ENCODE measurements at places on chromosomes 3 and 15.

GRCh38 chr3:112561484-112561733 is 353 bp downstream of the ATG3 start:
- DNase-seq = no peak

GRCh38 chr15:75179746-75180140 is 21.9 kb upstream of the C15orf39 start:
- no peak for DNase-seq

- no peak for DNase-seq
These were observed 23.7 kb downstream of the APH1B start for GRCh38 chr15:63301088-63301487.

- DNase-seq = no peak
These were observed 704.1 kb upstream of the CFAP20DC start for GRCh38 chr3:59753808-59754450.

DNA sequence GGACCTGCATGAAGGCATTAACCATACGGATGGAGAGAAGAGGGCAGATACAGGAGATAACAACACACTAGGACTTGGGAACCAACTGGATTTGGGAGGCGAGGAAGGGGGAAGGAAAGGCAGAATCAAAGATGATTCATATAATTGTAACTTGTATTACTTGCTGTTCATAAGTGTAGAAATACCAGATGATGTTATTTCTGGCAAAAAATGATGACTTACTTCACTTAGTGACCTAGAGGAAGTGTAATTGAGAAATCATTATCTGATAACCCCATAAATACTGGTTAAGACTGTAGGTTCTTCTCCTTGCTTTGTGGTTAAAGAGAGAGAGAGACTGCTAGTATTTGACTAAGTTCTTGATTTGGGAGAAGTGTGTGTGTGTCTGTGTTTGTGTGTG is 50.5 kb upstream of the GK5 start:
- no peak for DNase-seq

GRCh38 chr15:31439328-31439727 is 112.7 kb downstream of the KLF13 start:
- peak; percentile 52 for DNase-seq

DNA sequence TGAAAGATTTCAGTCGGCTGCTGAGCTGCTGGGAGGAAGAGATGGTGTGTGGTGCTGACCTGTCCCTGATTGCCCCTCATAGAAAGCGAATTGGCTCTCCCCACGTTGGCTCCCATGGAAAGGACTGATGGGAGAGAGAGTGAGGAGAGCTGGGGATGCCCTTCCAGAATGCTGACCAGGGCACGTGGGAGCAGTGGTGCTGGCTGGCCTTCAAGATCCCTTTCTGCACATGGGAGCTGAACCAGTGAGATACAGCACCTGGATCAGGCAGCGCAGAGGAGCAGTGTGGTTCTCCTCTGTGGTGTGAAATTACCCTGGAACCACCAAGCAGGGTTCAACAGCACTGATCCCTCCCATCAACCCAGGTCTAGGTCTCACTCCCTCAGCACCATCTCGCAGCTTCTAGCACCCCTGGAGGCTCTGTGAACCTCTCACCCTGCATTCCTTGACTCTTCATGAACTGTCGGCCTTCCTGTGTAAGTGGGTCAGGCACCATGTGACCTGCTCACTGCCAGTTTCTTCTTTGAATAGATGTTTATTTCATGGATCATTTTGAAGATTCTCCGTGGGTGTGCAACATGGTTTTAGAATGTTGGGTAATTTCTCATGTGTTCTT is 55.7 kb downstream of the CACNA1D start:
- DNase-seq = no peak

DNA sequence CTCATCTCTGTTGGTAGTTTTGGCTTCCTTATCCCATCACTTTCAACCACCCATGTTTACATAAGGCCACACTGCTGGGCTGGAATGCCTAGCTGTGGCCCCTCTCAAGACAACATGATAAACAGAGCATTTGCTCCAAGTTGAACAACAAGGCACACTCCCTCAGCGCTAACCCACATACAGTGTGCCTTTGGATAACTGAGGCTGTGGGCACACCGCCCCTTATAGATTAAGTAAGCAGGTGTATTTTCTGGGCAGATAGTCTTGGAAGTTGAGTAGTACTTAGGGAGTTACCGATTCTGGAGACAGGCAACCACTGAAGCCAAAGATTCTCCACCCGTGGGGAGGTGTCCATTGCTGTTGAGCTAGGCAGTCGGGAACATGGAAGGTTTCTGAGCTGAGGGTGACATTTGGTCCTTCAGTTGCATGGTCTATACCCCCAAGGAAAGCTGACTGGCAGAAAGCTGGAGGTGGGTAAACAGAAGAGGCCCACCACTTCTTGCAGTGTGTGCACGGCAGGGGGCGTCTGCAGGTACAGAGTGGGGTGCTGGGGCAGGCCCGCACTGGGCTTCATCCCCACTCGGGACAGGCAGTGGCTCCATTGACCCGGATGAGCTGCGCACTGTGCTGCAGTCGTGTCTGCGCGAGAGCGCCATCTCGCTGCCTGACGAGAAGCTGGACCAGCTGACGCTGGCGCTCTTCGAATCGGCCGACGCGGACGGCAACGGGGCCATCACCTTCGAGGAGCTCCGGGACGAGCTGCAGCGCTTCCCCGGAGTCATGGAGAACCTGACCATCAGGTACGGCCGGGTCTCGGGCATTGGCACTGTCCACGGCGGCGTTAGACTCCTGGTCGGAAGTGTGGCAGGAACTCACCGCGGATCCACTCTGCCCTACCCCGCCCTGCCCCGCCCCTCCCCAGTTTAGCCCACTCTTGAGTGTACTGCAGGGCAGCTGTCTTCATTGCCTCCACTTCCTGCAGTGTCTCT is 16.8 kb downstream of the NOX5 start:
- DNase-seq = peak; percentile 59

- DNase-seq = no peak
These were observed 71.3 kb downstream of the CMTM8 start for GRCh38 chr3:32309654-32310242.

GRCh38 chr15:93493172-93493571 is 404.2 kb upstream of the RGMA start:
- DNase-seq = no peak

- DNase-seq = no peak
These were observed 142.5 kb downstream of the KLF13 start for GRCh38 chr15:31468911-31469785.

DNA sequence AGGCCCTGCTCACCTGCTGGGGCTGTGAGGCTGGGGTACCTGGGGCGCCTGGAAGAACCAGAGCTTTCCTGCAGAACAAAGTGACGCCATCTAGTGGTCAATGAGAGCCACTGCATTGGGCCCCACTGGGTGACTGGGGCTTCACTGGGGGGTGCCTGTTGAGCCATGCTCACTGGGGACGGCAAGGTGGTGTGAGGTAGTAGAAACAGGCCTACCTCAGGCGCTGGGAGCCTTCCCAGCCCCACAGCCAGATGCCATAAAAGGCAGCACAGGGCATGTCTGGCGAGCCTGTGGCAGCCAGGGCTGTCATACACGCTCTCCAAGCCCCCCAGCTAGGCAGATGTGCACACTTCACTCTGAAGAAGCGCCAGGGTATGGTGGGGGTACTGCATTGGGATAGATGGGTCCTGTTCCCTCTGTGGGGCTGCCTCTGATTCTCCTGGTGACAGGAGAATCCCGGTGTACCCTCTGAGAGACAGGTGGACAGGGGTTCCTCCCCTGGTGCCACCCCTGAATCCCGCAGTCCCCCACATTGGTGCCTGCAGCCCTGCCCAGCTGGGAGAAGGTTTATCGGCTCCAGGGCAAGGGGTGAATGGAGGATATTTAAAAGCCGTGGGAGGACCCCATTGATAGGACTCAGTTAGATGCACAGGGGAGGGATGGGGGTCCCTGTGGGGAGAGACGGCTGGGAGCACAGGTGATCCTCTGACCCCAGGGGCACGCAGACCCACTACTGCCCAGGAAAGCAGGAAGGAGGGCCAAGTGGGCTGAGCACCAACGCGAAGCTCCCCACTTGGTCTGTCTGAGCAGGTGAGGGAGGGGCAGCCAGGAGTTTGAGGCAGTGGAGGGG is 178.8 kb downstream of the NSMCE3 start:
- peak; percentile 66 for DNase-seq

DNA sequence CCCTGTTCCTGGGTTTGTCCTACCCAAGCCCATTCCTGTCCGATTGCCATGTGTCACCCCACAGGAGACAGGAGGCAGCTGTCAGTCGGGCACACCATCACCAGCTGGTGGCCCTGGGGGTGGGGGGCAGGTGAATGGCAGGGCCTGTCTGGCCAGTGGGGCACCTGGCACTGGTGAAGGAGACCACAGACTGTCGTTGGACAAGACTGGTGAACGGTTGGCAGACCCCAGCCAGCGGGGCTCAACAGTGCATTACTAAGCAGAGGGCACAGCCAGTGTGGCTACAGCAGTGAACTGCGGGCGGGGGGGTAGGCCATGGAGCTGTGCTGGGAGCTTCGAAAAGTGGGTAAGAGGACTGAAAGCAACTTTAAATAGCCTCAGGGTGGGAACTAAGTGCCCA is 2.1 kb downstream of the SEMA7A start:
- DNase-seq = peak; percentile 45

DNA sequence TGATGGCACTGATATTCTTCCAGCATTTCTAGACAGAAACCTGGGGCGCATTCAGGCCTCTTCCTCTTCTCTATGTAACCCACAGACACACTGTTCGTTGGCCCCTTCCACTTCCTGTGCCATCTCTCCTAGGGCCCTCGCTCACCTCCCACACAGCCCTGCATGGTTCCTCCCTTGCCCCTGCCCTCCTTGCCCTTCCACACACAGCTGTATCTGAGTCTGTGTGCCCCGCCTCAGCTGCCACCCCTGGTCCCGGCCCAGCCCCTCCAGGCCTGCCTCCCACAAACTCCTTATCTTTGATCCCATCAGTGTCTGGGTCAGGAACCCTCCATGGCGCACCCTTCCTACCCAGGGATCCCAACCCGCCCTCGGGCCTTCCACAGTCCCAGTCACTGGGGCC is 37.9 kb downstream of the RAB6B start:
- DNase-seq = no peak

DNA sequence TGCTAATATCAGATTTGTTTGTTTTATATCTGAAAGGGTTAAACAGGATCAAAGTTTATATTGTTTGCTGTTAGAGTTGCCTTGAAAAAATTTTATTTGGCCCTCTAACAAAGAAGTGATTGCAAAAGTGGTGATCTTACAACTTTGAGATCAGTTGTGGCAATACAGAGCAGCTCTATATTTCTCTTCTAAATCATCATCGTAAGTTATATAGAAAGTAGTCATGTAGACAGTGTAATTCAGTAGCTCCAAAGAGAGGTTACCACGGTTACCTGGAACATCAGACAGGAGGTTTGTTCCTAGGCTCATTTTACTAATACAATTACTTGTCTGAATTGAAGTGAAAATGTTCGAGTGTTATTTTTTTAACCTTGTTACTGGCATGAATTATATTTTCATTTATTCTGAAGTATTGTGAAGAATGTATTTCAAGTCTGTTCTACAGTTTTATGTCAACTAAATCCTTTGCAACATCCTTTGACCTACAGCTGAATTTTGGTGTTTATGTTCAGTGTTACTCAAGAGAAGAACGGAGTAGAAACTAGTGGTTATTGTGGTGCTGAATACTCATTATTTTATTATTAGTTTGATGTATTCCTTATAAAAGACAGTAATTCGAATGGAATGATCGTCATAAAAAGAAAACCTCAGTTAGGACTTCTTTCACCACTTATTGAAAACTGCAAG is 214.2 kb downstream of the NAALADL2 start:
- no peak for DNase-seq

GRCh38 chr15:70703096-70703878 is 60.1 kb downstream of the UACA start:
- no peak for DNase-seq

- no peak for DNase-seq
These were observed 21.0 kb downstream of the PDZRN3 start for GRCh38 chr3:73603762-73604171.

DNA sequence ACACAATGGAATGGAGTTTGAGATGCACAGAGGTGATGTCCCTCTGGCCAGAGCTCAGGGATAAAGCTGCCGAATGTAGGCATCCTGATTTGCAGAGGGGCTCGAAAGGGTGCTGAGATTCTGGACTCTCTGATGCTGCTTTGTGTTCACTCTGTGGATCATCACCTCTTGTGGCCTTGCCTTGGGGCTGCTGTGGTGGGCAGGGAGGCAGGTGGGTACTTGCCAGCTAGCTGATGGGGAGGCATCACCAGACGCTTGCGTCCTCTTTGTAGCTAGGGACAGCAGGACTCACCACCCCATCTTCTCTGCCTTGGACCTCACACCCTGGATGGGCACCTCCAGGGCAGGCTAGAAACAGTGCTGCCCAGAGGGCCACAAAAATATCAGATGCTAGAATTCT is 14.6 kb upstream of the RASGRF1 start:
- no peak for DNase-seq

DNA sequence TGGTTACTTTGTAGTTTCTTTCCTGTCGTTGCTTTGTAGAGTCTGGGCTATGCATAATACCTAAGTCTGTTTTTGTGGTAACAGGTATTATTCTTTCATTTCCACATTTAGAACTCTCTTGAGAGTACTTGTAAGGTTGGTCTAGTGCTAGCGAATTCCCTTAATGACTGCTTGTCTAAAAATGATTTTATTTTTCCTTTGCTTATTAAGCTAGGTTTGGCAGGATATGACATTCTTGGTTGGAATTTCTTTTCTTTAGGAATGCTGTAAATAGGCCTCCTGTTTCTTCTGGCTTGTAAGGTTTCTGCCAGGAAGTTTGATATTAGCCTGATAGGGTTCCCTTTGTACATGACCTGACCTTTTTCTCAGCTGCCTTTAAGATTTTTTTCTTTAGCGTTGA is 70.1 kb upstream of the SGO1 start:
- no peak for DNase-seq

DNA sequence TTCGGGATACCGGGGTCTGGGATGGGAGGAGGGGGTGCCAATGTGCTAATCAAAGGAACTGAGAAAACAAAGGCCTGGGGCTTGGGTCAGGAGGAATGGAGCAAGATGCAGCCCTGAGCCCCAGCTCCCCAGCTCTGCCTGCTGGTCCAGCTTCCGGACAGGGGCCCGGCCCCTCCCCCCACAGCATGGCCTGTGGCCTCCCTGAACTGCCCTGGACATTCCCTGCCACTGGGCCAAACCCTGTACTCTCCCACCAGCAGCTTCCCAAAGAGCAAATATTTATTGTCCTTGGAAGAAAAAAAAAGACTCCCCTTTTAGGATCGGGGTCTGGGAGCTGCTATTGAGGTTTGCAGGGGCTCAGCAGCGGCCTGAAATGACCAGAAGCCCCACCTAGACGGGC is 5.7 kb upstream of the MYL3 start:
- no peak for DNase-seq

GRCh38 chr3:14614189-14614588 is 37.4 kb upstream of the CCDC174 start:
- no peak for DNase-seq

- no peak for DNase-seq
These were observed 22.2 kb downstream of the SMAD3 start for GRCh38 chr15:67087507-67088172.

- no peak for DNase-seq
These were observed 7.5 kb upstream of the TMEM40 start for GRCh38 chr3:12766541-12766940.

DNA sequence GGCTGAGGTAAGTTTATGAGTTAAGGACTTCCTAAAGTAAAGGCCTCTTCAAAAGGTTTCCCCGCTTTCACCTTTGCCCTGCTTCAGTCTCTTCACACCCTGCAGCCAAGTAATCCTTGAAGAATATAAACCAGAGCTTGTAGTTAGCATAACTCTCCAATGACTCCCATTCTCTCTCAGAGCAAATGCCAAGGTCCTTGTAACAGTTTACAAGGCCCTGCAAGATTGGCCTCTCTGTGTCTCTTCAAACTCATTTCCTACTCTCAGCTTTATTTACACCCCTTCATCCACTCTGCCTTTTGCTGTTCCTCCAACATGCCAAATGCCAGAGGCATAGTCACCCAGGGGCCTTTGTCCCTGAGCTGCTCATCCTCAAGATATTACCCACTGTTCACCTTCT is 60.5 kb upstream of the MME start:
- no peak for DNase-seq

Data from activated naive CD8-positive, alpha-beta T cell treated with anti-CD3 and anti-CD28 coated beads, Interleukin-2, amount 10 ng/mL, durations not matched to agents 7 days and 5 days (primary cell).